Activated gamma-delta T cell treated with Interleukin-2 at 50 U/mL for 16 hours (primary cell): ENCODE measurements at places on chromosomes 12 and 14.

DNA sequence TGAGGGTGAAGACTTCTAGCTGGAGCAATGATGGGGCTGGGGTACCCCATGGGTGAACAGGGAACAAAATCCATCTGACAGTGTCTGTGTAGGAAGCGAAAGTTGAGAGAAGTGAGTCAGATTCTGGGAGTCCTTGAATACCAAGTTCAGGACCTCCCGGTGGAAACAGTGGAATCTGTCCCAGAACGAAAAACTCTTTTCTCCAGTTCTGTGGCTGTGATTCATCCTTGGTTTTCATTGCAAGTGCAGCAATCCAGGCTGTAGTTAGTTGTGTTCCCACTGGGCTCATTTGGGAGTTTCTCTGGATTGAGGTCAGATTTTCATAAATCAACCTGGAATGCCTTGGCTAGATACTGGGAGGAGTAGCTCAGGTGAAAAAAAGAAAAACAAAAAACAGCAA is 120.7 kb downstream of the C12orf75 start:
- DNase-seq = no peak

GRCh38 chr12:62933220-62933601 is 1.7 kb downstream of the PPM1H start:
- no peak for DNase-seq

GRCh38 chr12:51318846-51319599 is 5.0 kb downstream of the BIN2 start:
- peak; percentile 61 for DNase-seq

DNA sequence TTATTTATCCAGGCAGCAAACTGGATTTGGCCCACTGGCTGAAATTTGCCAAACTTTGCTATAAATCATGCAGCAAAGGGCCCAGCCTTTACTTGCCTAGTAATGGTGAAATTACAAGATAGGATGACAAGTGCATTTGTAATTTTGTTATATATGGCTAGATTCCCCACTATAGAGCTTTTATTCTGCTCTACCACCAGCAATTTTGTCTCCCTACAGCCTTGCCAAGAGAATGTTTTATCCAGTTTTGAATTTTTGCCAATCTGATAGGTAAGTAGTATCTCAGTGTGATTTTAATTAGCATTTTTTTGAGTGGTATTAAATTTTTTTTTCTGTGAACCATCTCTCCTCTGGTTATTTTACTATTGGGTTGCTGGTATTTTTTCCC is 161.6 kb downstream of the SLC41A2 start:
- DNase-seq = no peak

DNA sequence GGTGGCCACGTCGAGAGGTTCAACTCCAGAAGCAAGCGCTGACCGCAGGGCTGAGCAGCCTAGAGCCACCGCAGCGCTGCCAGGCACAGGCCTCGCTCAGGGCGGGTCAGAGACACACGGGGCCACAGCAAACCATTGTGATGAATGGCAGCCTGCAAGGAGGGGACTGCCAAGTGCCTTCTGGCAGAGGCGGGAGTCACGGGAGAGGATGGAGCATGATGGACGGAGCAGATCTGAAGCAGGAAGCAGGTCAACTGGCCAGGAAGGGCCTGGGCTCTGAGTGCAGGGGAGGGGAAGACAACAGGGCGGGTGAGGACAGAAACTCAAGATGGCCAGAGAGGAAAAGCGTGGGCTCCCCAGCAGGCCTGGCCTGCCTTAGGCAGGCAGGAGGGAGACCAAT is 49.8 kb downstream of the CDC42BPB start:
- no peak for DNase-seq
